ENCODE measurements at places on chromosomes 6 and 20.
A peak's percentile ranks its signal among the peaks of the same experiment; 100 is the strongest.

- DNase-seq, result no peak
These were observed 88.0 kb downstream of the METTL24 start for GRCh38 chr6:110270165-110270564.

DNA sequence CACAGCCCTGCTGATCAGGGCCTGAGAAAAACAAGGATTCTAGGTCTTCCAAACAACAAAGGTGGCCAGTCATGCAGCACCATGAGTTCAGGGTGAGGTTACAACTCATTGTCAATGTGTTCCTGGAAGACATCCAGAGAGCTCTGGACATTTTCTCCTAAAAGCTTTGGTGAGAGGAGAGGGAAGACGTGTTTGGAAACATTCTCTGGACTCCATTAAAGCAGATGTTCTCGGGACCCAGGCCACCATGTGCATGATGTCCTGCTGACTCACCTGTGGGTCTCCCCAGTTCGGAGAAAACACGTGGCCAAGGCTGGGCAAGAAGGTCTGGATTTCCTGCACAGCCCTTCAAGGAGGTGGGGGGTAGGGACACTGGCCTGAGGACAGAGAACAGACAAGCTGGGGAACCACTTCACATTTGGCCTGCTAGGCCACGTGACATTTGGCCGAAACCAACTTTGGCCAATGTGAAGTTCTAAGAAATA, 61.6 kb downstream of the KCNB1 start:
- DNase-seq, result no peak

GRCh38 chr6:140438346-140438735, 1063.9 kb upstream of the CITED2 start:
- DNase-seq, result no peak

DNA sequence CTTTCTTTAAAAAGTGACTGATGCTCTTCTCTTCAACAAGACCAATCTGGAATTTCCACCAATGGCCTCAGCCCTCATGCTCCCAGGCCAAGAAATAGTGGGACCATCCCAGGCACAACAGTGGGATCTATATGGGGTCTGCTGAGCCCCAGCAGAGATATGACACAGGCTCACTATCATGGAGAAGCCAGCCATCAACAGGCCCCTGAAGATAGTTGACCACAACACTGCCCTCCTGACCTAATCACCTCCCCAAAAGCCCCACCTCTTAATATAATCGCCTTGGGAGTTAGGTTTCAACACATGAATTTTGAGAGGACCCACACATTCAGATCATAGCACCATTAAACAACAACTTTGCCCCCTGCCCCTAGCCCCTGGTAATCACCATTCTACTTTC, 16.8 kb upstream of the MCM3 start:
- DNase-seq, result no peak

- no peak for DNase-seq
These were observed 29.7 kb upstream of the GNRH2 start for GRCh38 chr20:3013771-3014170.

DNA sequence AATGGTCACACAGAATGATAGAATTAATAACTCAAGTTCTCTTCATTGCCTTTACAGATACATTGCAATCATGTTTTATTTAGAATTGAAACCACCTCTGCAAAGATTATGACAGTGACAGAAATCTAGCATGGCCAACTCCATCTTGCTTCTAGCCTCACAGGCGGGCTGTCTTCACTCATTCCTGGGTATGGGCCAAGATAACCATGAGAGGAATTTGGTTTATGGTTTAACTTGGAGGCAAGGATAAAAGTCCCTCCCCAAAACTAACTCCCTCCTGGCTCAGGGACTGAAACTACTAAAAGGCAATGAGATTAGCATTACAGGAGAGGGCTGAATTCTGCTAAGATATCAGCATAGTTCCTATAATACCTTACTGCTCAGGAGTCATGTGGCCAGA, 95.2 kb upstream of the CST7 start:
- no peak for DNase-seq

GRCh38 chr6:8570256-8570920, 135.0 kb upstream of the SLC35B3 start:
- DNase-seq, result no peak

DNA sequence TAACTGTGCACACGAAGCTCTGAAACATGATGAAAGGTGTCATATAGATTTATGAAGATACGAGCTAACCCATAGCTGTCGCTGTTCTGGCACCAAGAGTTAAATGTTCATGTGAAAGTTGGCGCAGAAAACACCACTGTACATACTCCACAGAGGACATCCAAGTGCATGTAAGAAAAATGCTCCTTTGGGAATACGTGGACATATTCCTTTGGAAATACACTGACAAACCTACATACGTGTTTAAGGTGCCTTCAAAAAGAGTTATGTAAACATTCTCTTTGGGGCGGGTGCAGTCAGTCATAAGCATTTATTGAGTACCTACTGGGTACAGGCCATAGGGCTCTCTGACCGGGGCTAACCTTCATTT, 723 bp upstream of the ARID1B start:
- peak; percentile 62 for DNase-seq

- DNase-seq, result no peak
These were observed 76.6 kb upstream of the QKI start for GRCh38 chr6:163337958-163338357.

DNA sequence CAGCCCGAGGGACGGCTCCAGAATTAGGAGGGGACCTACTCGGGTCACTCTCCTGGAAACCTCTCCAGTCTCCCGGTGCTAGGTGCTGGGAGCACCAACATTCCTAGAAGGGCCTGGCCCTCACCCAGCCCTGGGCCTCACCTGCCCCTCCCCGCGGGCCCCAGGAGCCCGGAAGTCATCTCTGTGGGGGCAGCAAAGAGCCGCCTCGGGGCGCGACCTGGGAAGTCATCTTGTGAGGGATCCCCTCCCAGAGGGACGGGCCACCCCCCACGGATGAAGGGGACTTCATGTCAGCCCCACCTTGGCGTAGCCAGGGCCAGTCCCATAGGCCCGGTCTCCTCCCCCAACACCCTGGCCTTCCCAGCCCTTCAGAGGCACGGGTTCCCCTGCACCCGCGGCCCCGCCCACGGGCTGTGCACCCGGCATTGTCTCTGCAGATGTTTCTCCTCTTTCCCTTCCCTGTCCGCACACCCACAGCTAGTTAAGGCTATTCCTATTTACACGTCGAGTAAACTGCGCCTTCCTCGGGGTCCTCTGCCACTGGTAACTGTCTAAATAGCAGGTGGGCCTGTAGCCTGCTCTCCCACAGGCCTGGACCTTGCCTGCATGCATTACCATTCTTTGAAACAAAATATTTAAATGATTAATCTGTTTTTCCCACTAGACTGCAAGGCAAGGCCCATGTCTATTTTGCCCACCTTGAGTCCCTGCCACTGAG, 896 bp upstream of the RNASET2 start:
- no peak for DNase-seq

GRCh38 chr20:22905658-22906057, 129.5 kb upstream of the SSTR4 start:
- DNase-seq, result no peak

GRCh38 chr20:45508068-45508886, 7.1 kb downstream of the SPINT3 start:
- DNase-seq, result no peak

GRCh38 chr6:113287396-113287795, 569.7 kb upstream of the MARCKS start:
- DNase-seq, result no peak

GRCh38 chr6:145349950-145350510, 385.3 kb downstream of the EPM2A start:
- no peak for DNase-seq

DNA sequence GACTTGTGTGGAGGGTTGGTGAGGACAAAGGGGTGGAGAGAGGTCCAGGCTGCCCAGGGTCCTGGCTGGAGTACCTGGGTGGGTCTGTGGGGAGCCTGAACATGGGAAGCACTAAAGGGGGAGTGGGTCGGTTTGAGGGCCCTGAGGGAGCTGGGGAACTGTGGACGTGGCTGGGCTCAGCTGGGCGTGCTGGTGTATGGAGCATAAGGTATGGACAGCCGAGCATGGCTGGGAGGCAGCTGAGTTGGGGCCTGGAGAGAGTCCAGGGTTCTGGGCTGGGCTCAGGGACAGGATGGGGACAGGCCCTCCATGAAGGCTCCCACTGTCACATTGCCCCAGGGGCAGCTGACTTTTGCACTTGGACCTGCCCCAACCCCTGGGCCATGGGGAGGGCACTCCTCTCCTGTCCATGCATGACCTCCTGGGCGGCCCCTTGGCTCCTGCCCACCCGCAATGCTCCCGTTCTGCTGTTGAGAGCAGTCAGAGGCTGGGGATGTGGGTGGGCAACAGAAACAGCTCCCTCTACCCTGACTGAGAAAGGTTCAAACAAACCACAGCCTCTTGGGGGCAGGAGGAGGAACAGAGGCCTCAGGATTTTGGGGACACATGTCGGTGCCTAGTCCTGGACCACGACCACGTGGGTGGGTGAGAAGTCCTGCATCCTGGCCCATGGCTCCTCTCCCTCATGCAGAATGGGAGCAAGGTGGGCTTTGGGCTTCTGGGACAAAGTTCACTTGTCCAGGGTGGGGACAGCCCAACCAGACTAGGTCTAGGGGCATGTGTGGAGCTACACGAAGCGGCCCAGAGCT, 4.5 kb downstream of the C20orf204 start:
- no peak for DNase-seq

DNA sequence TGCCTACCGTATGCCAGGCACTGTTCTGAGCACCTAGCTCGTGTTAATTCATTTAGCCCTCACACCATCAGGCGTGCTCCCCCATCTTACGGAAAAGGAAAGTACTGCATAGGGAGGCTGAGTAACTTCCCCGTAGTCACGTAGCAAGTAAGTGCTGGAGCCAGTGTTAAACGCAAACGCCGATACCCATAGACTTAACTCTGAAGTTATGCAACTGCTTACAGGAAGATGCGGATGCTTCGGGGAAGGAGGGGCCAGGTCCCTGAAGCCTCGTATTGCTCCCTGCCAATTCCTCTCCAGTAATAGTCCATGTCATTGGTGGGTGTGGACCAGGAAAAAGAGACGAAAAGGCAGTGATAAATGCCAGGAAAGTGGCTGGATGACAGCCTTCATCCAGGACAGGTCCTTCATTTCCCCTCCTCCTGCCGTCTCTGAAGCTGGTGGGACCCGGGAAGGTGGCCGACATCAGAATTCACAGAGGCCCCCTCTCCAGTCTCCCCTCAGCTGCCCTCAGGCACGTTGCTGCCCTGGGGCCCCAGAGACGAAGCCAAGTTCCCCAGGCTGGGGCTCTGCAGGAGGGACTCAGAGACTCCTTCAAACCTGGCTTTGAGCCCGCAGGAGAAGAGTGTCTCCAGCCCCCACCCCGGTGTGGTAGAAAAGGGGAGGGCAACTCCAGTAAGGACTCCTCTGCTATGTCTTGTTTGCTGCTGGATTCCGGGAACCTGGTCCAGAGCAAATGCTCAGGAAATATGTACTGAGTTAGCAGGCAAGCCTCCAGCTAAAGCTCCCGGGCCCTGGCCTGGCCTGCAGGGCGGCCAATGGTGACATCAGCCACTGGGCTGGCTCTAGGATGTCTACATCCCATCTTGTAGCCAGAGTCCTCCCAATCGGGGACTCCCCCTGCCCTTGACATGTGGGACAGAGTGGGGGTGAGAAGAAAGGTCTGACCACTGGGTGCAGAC, 37.8 kb downstream of the RAB44 start:
- DNase-seq, result no peak

GRCh38 chr6:34929241-34929978, 40.4 kb downstream of the ANKS1A start:
- no peak for DNase-seq

DNA sequence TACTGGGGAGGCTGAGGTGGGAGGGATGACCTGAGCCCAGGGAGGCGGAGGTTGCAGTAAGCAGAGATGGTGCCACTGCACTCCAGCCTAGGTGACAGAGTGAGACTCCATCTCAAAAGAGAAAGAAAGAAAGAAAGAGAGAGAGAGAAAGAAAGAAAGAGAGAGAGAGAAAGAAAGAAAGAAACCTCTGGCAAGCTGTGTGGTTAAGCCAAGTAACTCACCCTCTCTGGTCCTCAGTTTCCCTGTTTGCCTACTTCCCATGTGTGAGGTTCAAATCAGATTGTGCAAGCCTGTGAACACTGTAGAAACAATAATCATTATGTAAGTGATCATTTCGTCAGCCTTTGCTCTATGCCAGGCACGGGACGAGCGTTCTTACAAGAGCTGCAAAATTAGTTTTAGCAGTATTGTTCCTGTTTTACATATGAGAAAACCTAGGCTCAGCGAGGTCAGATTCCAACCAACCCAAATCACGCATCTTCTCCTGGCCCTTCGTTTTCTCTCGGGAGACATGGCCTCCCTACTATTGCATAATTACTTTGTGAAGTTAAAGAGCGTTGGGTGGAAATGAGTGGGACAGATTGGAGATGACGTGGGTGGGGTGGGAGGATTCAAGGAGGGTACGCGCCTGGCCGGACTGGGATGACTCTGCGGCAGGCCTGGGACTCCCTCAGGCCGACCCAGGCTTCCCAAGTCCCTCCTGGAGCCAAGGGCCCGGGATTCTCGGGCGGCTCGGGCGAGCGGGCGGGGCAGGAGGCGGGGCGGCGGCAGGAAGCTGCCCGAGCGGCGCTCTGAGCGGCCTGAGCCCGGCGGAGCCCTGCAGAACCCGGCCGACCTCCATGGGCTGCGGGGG, at the start of gene SNX21:
Gene SNX21, plus strand, starts transcription at position 770 of the 853 bp plus-strand sequence. CDS start 121 bp downstream, outside the sequence.
- DNase-seq, result no peak

DNA sequence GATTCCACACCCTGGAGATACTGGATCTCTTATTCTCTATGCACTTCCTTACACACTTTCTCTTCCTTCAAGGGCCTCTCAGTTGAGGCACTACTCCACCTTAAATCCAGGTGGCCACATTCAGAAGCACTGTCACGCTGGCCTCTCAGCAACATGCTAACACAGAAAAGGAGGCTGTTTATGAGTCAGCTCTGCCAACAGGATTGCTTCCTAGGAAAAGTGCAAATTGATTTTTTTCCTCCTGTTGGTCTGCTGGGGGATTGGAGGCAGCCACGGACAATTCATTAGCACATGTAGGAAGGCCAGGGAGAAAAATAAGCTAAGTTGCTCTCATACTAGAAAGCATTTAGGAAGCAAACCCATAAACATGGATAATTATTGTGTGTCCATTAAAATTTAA, 20.9 kb downstream of the LY86 start:
- DNase-seq, result no peak

DNA sequence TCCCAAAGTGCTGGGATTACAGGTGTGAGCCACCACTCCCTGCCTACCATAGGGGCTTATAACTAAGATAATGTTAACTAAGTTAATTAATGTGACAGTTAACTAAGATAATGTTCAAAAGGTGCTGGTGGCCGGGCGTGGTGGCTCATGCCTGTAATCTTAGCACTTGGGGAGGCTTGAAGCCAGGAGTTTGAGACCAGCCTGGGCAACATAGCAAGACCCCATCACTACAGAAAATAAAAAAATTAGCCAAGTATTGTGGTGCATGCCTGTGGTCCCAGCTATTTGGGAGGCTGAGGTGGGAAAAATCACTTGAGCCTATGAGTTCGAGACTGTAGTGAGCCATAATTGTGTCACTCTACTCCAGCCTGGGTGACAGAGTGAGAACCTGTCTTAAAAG, 32.8 kb upstream of the SRF start:
- no peak for DNase-seq

Measured in NCI-H1694 (cell line).